HCEC 1CT (cell line): ENCODE measurements at places on chromosomes 1 and 21.
A peak's percentile ranks its signal among the peaks of the same experiment; 100 is the strongest.

DNA sequence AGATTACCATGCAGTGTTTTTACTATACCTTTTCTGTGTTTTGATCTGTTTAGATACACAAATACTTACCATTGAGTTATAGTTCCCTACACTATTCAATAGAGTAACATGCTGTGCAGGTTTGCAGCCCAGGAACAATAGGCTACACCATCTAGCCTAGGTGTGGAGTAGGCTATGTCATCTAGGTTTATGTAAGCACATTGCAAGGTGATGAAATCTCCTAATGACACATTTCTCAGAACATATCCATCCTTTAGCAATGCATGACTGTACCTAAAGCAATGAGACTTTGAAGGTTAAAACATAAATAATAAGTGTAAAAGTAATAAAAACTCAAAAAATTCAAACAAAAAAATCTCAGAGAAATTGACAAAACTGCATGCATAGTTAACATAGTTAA, 358.6 kb downstream of the USH2A start:
- peak; percentile 46 for DNase-seq

- DNase-seq = no peak
These were observed 12.9 kb downstream of the COA6 start for GRCh38 chr1:234386122-234386521.

DNA sequence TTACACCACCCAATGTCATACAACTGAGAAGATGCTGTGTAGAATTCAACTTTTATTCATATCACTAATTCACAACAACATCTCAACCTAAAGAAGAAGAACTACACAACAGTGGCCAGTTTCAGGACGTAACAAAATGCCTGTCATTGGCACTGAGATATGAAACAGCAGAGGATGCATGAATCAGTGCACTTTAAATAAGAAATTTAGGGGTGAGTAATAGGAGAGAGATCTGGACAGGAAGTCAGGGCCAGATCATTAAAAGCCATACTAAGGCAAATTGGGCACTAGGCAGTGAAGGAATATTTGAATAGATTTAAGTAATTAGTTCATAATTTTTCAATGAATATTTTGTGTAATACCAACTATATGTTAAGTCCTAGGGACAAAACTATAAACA, 510.5 kb downstream of the PLPP3 start:
- DNase-seq = peak; percentile 83

DNA sequence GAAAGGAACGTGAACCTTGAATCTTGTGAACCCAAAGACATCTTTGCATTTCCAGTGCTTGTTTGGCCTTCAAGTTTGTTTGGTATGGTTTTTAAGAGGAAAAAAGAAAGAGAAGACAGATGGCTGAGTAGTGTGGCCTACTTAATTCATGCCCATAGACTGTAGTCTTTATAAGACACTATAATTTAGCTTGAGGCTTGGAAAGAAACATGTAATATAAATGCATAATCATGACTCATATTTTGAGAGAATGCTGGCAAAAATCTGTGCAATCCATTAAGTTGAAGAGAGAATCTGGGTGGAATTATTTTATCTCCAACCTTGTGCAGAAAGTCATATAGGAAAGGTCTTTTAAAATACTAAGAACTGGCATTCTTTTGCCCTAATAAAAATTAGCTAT, 179.3 kb downstream of the SIPA1L2 start:
- no peak for DNase-seq

GRCh38 chr1:230216896-230217295, 149.9 kb downstream of the GALNT2 start:
- DNase-seq = no peak

GRCh38 chr1:169113613-169114119, 7.2 kb downstream of the ATP1B1 start:
- DNase-seq = peak; percentile 97

GRCh38 chr1:156365754-156366153, 3.3 kb upstream of the RHBG start:
- no peak for DNase-seq
